ENCODE measurements at places on chromosomes 2 and 18. TPM values are rescaled to one million over a fixed set of nuclear protein-coding genes. Genes with fewer than 3 reads are reported as not detected.

- peaks cover 40% of the 10 kb centered on the region for H3K27me3 ChIP-seq
- DNase-seq, result peak; percentile 86
- peak within 1 kb of the TSS; percentile 57 for H3K27ac ChIP-seq
- H3K4me1 ChIP-seq, result peaks cover 34% of the 10 kb centered on the region
- peak within 1 kb of the TSS; percentile 96 for H3K4me3 ChIP-seq
Observed at GRCh38 chr2:26847655-26848335, at the start of gene DPYSL5. Gene DPYSL5, plus strand, starts transcription at chr2:26848132. Its CDS starts 50,368 bp downstream, at chr2:26898500.

GRCh38 chr2:200380091-200380561 lies 73.6 kb downstream of the SPATS2L start:
- no peak for DNase-seq
- H3K27ac ChIP-seq, result no peak overlapping the region

- peaks cover 4% of the 10 kb centered on the region for H3K27me3 ChIP-seq
- H3K36me3 ChIP-seq, result no peaks in the 10 kb centered on the region
- no peak overlapping the region for H3K27ac ChIP-seq
- H3K4me3 ChIP-seq, result no peak overlapping the region
- DNase-seq, result no peak
- H3K4me1 ChIP-seq, result no peaks in the 10 kb centered on the region
Observed at GRCh38 chr18:23814991-23815614, 125.8 kb downstream of the LAMA3 start.

ST8SIA5 gene
- 0.79 TPM for total RNA-seq

CRYGC gene
- not detected for total RNA-seq

NYAP2 gene
- 0.36 TPM for total RNA-seq

- no peaks in the 10 kb centered on the region for H3K27me3 ChIP-seq
- DNase-seq, result no peak
- H3K4me1 ChIP-seq, result peaks cover 45% of the 10 kb centered on the region
- H3K4me3 ChIP-seq, result no peak overlapping the region
Observed at GRCh38 chr2:19122220-19122619, 236.2 kb downstream of the OSR1 start.

DNA sequence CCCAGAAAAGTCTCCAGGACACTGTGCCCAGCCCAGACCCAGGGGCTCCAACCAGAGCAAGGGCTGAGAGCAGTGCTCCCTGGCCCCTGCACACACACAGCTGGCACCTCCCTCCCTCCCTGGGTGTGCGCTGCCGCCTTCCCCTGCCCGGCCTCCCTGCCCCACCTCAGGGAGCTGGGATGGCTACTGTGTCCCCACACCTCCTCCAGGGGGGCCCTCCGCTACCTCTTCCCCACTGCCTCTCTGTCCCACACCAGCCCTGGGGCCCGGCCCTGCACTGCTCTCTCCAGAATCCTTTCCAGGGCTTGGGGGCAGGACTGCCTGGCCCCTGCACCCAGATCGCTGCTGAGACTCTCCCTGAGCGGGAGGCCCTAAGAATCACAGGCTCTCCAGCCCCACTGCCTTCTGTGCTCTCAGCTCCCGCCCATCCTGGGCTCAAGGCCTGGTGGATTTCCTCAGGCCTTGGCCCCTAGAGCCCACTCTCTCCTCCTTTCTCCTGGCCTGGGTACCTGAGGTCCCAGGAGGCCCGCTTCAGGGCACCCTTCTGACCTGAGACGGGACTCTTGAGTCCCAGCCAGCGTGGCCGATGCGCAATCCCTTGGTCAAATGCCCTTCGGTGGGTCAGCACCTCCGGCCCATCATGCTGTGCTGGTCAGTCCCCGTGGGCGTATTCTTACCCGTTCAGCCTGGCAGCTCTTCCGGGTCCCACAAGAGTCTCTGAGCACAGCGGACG lies 276.8 kb upstream of the HDAC4 start:
- no peak for DNase-seq
- no peaks in the 10 kb centered on the region for H3K36me3 ChIP-seq
- peaks cover 5% of the 10 kb centered on the region for H3K4me1 ChIP-seq
- peak overlapping the region; percentile 50 for H3K27ac ChIP-seq
- H3K4me3 ChIP-seq, result no peak overlapping the region

DNA sequence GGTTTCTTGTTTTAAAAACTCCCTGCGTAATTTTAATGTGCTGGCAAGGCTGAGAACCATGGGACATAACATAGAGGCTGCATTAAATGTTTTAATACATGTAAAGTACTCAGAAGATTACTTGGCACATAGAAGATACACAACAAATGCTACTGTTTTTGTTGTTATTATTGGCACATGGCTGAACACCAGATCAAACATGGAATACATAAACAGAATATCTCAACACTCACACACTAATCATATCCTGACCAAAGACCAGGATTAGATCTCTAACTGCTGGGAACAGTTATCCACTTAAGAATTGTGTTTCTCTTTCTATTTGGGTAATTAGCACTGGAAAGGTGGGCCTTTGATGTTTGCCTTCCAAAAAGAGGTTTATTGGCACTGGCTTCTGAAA lies 69.3 kb downstream of the KCNE4 start:
- no peak for DNase-seq
- no peaks in the 10 kb centered on the region for H3K36me3 ChIP-seq
- no peak overlapping the region for H3K27ac ChIP-seq
- no peaks in the 10 kb centered on the region for H3K4me1 ChIP-seq

GRCh38 chr18:78082816-78083215 lies 833.2 kb downstream of the GALR1 start:
- H3K27ac ChIP-seq, result no peak overlapping the region
- peaks cover 9% of the 10 kb centered on the region for H3K4me1 ChIP-seq
- H3K27me3 ChIP-seq, result no peaks in the 10 kb centered on the region
- DNase-seq, result no peak
- H3K4me3 ChIP-seq, result no peak overlapping the region
- H3K36me3 ChIP-seq, result no peaks in the 10 kb centered on the region

DNA sequence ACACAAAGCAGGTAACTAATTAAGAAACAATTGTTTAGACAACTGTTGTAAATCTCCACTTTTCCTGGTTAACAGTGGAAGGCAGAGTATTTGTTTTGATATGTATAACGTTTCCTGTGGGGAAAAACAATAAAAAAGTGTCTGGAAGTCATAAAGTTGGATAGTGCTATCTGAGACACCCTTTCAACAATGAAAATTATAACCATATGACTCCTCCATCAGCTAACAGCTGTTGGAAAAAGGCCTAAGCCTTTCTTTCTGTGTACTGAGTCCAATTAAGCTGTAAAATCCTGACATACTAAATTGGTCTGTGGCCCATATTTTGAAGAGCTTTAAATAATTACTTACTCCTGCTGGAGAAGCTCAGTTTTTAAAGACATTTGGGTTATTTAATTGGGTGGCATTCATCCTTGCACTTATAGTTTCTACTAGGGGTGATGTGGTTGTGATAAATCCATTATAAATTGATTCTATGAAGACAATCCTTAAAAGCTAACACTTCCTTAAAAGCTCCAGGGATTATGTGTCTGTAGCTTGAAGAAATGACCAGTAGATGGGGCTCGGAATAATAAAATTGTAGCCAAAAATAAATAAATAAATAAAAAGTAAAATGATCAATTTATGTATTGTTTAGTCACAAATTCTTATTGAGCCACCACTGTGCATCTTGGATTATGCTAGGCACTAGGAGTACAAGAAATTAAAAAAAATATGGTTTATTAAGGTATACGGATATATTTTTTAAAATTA lies 698.1 kb upstream of the NXPH2 start:
- peaks cover 27% of the 10 kb centered on the region for H3K4me1 ChIP-seq
- no peak overlapping the region for H3K4me3 ChIP-seq
- no peaks in the 10 kb centered on the region for H3K27me3 ChIP-seq
- no peak for DNase-seq
- no peaks in the 10 kb centered on the region for H3K36me3 ChIP-seq

DNA sequence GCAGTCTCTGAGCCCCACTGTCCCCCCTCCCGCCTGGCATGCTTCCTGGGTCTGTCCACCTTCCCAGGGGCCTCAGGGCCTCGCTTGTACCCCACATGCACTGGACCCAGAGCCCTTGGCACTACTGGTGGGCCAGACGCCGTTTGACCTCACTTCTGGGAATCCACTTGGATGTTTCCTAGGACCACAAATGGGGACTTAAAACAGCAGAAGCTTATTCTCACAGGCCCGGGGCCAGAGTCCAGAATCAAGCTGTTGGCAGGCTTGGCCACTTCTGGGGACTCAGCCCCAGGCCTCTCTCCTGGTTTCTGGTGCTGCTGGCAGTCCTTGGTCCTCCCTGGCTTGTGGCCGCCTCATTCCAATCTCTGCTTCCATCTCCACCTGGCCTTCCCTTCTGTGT lies 19.6 kb downstream of the ANO7 start:
- no peak for DNase-seq
- peak overlapping the region; percentile 62 for H3K27ac ChIP-seq
- H3K4me1 ChIP-seq, result no peaks in the 10 kb centered on the region
- H3K36me3 ChIP-seq, result no peaks in the 10 kb centered on the region

SP100 gene
- not detected for total RNA-seq

FMNL2 gene
- 54.9 TPM for total RNA-seq

DNA sequence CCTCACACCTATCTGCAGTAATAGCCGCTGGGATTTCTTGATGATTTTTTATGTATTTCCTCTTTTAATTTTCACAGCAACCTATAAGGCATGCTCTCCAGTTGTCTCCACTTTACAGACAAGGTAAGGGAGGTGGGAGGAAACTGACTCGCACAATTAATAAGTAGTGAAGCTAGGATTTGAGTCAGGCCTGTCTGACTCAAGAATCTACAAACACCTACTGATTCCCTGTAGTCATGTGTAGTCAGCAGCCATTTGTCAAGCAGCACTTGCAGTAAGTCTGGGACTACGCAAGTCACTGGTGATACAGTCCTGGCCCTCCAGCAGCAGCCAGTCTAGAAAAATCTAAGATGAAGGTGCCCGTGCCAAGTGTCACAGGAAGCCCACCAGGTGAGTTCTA lies 193.6 kb upstream of the PKDCC start:
- DNase-seq, result no peak
- no peaks in the 10 kb centered on the region for H3K36me3 ChIP-seq
- peaks cover 28% of the 10 kb centered on the region for H3K27me3 ChIP-seq
- no peak overlapping the region for H3K27ac ChIP-seq

GRCh38 chr2:42495611-42496010 lies 1.8 kb upstream of the KCNG3 start:
- no peaks in the 10 kb centered on the region for H3K36me3 ChIP-seq
- H3K27me3 ChIP-seq, result peaks cover 50% of the 10 kb centered on the region
- H3K4me1 ChIP-seq, result peaks cover 8% of the 10 kb centered on the region
- no peak overlapping the region for H3K27ac ChIP-seq
- H3K4me3 ChIP-seq, result no peak overlapping the region
- no peak for DNase-seq

- no peaks in the 10 kb centered on the region for H3K36me3 ChIP-seq
- H3K4me1 ChIP-seq, result no peaks in the 10 kb centered on the region
- no peaks in the 10 kb centered on the region for H3K27me3 ChIP-seq
- H3K4me3 ChIP-seq, result no peak overlapping the region
- H3K27ac ChIP-seq, result no peak overlapping the region
Observed at GRCh38 chr2:41917587-41917986, 130.2 kb upstream of the PKDCC start.

GRCh38 chr2:42359965-42360483 lies 993 bp downstream of the COX7A2L start:
- H3K4me1 ChIP-seq, result peaks cover 44% of the 10 kb centered on the region
- no peaks in the 10 kb centered on the region for H3K36me3 ChIP-seq
- peak overlapping the region; percentile 100 for H3K27ac ChIP-seq
- peak overlapping the region; percentile 97 for H3K4me3 ChIP-seq

Data from neural crest cell (in vitro differentiated cells).